ENCODE measurements at places on chromosomes 6 and 20.

DNA sequence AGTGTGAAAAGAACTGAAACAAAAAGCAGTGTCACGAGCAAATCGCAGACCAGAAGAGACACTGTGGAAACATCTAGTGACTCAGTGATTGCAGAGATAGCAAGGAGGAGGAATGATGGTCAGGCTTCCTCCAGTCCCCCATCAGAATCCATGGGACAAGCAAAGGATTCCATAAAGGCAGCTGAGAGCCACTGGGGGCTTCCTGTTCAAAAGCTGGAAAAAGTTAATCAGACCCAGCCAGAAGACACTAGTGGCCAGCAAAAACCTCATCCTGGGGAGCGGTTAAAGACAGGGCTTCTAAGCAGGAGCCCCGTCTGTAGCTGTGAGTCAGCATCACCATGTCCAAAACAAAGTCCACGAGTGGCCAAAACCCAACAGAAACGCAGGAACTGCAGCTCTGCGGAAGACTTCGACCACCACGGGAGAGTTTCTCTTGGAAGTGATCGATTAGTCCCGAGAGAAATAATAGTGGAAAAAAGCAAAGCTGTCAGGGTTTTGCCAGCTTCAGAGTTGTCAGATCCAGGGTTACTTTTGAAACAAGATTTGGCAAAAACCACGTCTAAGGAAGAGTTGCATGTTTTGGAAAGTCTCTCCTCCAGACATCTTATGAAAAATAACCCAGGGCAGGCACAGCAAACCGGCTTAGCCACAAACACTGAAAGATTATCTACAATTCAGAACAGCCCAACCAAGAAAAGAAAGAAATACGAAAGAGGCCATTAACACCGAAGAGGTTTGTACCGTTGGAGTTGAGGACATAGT lies 51.0 kb downstream of the JAG1 start:
- peaks cover 6% of the 10 kb centered on the region for H3K36me3 ChIP-seq
- no peak overlapping the region for H3K27ac ChIP-seq
- no peak overlapping the region for H3K4me3 ChIP-seq
- no peaks in the 10 kb centered on the region for H3K27me3 ChIP-seq
- no peak for DNase-seq

DNA sequence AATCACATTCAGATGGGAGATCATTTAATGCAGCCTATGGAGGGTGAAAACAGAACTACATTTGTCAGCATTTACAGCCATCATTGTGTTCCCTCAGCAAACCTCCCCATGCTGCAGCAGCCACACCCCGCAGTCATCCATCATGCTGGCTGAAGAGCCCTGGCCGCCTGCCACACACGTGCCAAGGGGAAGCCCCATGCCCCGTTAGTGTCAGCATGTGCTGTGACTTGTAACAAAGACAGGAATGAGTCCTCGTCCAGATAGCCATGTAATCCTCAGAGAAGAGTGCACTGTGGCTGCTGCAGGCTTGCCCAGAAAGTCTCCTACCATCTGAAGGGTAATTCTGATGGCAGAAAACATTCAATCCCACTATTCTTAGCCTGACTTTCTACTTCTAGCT lies 1097.8 kb downstream of the KIF16B start:
- no peaks in the 10 kb centered on the region for H3K36me3 ChIP-seq
- H3K27me3 ChIP-seq: no peaks in the 10 kb centered on the region
- H3K4me1 ChIP-seq: no peaks in the 10 kb centered on the region
- no peak overlapping the region for H3K4me3 ChIP-seq
- H3K27ac ChIP-seq: no peak overlapping the region

GRCh38 chr20:35523298-35523888 lies 6.1 kb downstream of the C20orf173 start:
- no peaks in the 10 kb centered on the region for H3K4me1 ChIP-seq
- no peak overlapping the region for H3K27ac ChIP-seq
- no peak for DNase-seq
- H3K27me3 ChIP-seq: no peaks in the 10 kb centered on the region
- no peaks in the 10 kb centered on the region for H3K36me3 ChIP-seq

DNA sequence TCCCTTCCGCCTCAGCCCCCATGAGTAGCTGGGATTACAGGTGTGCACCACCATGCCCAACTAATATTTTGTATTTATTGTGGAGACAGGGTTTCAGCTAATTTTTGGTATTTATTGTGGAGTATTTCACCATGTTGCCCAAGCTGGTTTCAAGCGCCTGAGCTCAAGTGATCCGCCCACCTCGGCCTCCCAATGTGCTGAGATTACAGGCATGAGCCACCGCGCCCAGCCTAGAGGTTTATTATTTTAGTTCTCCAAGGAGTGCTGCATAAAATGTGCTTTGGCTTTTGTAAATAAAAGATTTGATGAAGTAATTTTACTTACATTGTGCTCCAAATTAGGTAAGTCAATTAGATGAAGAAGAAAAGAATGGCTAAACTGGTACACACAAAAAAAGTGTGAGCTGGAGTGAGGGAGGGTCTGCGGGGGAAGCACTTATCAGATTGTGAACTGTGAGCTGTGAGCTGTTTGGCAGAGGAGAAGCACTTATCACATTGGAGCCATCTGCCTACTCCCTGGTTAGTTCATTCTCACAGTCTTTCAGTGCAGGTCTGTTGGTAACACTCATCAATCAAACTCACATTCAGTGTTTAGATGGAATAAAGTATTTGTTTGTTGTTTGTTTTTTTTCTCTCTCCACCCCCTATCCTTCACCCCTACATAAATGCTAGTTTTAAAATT lies 398.0 kb downstream of the EPHA7 start:
- H3K36me3 ChIP-seq: no peaks in the 10 kb centered on the region
- no peak overlapping the region for H3K4me3 ChIP-seq
- H3K4me1 ChIP-seq: no peaks in the 10 kb centered on the region
- DNase-seq: no peak

- no peak overlapping the region for H3K4me3 ChIP-seq
- H3K4me1 ChIP-seq: no peaks in the 10 kb centered on the region
- no peak overlapping the region for H3K27ac ChIP-seq
- DNase-seq: no peak
- peaks cover 64% of the 10 kb centered on the region for H3K27me3 ChIP-seq
These were observed 38.5 kb downstream of the EYA2 start for GRCh38 chr20:46933150-46933549.

GRCh38 chr6:36283608-36284007 lies 13.7 kb downstream of the PNPLA1 start:
- no peak for DNase-seq
- H3K36me3 ChIP-seq: peaks cover 5% of the 10 kb centered on the region
- no peak overlapping the region for H3K27ac ChIP-seq
- peaks cover 59% of the 10 kb centered on the region for H3K27me3 ChIP-seq

DNA sequence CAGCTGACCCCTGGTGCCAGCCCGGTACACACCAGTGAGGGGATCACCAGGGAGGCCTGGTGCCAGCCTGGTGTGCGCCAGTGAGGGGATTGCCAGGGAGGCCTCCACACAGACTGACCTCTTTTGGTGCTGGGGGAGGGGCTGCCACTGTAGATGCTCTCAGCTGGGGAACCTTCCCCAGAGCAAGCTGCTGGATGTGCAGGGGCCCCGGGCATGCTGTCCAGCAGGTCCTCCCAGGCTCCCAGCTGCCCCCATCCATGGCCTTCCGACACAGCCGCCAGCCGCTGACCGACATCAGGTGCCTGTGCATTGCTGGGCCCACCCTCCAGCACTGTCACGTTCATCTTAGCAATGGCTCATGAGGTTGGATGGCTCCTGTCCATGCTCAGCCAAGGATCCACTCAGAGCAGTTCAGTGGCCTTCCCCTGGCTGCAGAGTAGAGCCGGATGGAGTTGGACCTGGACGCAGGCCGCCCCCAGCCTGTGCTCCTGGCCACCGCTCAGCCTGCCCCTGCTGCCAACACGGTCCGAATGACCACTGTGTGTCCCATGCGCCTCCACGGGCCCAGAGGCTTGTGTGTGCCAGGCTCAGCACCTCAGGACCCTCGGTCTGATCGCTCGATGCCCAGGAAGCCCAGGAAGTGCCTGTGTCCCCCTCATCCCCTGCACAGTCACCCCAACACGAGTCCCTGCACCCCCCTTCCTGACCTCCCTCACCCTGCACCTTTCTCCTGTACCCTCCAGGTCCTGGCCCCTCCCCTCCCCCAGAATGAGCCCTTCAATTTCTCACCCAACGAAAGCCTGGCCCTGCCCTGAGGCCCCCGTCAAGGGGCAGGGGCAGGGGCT lies 95.7 kb downstream of the YTHDF1 start:
- H3K27ac ChIP-seq: no peak overlapping the region
- no peak overlapping the region for H3K4me3 ChIP-seq
- H3K27me3 ChIP-seq: peaks cover 63% of the 10 kb centered on the region
- peaks cover 2% of the 10 kb centered on the region for H3K4me1 ChIP-seq
- DNase-seq: no peak
- no peaks in the 10 kb centered on the region for H3K36me3 ChIP-seq

GRCh38 chr6:137123078-137123477 lies 50.4 kb downstream of the IL22RA2 start:
- no peak overlapping the region for H3K27ac ChIP-seq
- no peak overlapping the region for H3K4me3 ChIP-seq
- peaks cover 7% of the 10 kb centered on the region for H3K4me1 ChIP-seq
- no peaks in the 10 kb centered on the region for H3K27me3 ChIP-seq
